ENCODE measurements at places on chromosomes 12 and 14. TPM values are rescaled to one million over a fixed set of nuclear protein-coding genes. Genes with fewer than 3 reads are reported as not detected.
A peak's percentile ranks its signal among the peaks of the same experiment; 100 is the strongest.

DNA sequence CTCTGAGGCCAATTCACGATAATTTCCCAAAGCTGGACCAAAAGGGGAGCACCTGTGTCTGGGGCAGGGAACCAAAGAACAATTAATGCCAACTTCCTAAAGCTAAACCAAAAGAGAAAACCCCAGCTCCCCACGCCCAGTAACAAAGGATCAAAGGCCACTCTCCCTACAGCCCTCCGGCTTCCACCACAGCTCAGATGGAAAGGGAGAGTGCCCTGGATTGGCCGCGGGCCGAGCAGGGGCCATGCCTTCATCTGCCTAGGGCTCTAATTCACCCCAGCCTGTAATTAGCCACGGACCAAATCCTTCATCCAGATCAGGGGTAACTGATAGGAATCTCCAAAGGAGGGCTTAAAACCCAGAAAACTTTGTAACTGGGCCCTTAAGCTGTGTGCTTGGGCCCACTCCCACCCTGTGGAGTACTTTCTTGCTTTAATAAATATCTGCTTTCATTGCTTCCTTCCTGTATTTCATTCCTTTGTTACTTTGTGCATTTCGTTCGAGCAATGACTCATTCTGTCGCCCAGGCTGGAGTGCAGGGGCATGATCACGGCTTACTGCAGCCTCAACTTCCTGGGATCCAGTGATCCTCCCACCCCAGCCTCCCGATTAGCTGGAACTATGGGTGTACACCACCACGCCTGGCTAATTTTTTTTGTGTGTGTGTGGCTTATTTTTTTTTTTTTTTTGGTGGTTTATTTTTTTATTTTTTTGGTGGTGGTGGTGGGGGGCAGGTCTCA is 65.5 kb upstream of the PPP4R3A start:
- DNase-seq, result no peak

- DNase-seq, result no peak
Observed at GRCh38 chr12:14949631-14950030, 11.3 kb upstream of the ERP27 start.

DNA sequence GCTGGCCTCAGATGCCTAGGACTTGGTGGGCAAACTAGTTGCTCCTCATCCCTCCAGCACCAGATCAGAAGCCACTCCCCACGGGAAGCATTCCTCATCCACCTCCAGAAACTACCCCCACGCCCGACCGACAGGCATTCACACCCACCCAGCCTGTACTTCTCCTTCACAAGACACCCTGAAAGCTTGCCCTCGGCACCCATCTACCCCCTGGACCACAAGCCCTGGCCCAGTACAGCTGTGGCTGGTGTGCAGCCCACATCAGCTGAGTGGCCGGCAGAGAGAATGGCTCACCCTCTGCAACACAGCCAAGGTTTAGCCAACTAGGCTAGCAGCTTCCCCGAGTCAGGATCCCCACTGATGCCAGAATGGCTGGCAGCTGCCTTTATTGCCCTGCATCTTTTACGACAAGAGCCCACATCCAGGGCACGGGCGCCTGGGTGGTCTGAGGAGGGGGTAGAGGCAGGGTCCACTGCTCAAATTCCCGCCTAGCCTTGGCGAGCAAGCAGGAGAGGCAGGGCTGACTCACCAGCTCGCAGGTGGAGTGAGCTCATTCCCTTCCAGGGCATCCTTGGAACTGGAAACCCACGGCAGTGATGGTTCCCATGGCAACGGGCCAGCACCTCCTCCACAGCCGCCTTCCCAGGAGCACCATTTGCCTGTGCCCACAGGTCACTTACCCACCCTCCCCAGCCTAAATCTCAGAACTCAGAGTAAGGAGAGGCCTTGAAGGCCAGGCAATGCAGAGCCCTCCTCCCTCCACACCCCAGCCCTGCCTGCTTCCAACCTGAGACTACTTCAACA is 17.1 kb downstream of the ACTN1 start:
- DNase-seq, result no peak

DNA sequence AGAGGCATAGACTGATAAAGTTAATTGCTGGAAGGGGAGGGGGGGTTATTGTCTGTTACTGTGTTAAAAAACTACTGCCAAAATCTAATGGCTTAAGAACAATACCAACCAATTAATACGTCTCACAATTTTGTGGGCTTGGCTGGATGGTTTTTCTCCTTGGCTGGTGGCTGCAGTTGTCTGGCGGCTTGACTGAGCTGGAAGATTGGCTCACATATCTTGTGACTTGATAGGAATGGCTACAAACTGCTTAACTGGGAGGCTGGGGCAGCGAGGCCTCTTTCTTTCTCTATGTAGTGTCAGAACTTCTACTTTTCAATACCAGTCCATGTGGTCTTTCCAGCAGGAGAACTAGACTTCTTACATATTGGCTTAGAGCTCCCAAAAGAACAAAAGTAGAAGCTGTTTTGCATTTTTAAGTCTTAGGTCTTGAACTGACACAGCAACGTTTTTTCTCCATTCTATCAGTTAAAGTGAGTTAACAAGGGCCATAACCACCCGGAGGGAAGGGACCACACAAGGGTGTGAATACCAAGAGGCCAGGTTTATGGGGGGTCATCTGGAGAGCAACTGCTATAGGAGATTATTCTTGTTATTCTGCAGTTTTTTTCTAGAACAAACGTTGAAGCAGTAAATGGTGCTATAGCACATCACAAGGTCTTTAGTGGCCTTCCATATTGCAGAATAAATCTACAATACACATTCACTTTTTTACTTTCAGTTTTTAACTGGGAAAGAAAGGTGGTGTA is 46.9 kb downstream of the ZDHHC17 start:
- no peak for DNase-seq

GRCh38 chr12:77189901-77190416 is 124.6 kb upstream of the E2F7 start:
- DNase-seq, result no peak

DNA sequence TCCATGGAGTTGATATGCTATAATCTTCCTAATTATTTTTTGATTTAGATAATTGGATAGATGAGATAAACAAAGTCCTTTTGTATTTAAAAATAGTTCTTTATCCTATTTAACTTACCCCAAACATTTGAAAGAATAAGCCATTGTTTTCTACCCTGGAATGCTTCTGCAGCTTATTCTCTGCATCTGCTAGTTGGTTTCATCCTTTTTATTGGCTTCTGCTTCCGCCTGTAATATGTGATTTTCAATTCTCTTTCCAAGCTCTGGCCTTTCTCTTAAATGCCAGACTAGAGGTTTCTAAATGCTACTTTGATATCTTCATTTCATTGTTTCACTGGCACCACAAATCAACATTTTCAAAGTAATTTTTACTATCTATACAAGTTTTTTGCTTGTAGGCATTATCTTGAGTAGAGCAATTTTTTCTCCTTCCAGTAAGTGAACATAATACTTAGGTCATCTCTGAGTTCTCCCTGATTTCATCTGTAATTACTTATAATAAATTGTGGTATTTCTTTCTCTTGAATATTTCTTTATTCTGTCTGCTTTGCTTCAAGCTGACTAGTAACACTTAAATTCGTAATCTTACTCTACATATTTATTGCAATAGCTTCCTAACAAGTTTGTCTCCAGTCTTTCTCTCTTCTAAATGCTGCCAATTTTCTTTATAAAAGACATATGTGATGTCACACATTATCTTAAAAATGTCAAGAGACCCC is 958.4 kb downstream of the SLC6A15 start:
- DNase-seq, result no peak

GRCh38 chr12:89672589-89672979 is 36.1 kb downstream of the ATP2B1 start:
- DNase-seq, result no peak

DNA sequence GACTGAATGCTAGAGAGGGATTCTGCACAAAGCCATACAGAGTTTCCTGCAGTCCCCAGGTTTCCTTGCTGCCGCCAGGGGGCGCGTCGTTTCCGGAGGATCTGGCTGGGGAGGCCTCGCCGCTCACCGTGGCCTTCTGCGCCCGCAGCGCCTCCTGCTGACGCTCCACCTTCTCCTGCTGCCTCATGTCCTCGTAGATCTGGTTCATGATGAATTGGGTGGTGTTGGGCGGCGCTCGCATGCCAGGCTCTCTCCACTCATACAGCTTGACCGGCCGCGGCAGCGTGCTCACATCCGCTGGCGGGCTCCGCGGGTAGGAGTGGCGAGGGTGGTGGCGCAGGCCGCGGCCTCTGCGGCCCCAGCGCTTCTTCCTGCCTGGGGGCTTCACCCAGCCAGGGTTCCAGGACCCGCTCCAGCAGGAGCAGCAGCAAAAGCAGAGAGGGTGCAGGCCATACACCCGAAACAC is 987 bp downstream of the CCER1 start:
- peak; percentile 63 for DNase-seq

GRCh38 chr14:77071938-77072388 is 26.1 kb upstream of the CIPC start:
- no peak for DNase-seq

GRCh38 chr12:111936869-111937268 is 76.1 kb downstream of the TMEM116 start:
- no peak for DNase-seq

DNA sequence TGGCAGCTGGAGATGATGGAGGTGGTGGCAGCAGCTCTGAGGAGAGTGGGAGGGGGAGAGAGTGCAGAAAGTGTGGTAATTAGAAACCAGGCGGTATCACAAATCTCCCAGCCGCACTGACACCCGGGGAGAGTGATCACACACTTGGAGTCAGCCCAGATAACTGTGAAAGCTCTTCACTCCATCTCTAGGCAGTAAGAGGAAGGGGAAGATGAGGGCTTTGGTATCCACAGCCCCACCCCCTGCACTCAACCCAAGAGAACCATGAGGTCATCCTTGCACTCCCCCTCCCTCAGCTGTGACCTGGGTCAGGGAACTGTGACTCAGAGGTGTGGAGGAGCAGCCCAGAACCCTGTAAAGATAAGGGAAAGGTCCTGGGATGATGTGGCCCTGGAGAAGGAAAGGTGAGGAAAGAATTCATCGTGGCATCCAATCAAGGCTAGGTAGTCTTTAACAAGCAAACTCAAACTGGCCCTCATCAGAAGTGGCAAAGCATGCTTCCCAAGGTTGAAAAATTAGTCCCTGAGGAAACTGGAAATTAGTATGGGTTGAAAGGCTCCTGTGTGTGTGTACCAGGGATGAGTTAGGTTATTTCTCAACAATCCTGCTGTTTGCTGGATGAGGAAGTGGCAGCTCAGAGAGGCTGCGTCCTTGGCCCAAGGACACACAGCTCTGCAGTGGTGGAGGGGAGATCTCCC is 111.0 kb upstream of the LHX5 start:
- DNase-seq, result no peak

The INSM2 gene
- total RNA-seq, result not detected

- DNase-seq, result no peak
Observed at GRCh38 chr14:22472466-22472865, 116.6 kb downstream of the DAD1 start.

DNA sequence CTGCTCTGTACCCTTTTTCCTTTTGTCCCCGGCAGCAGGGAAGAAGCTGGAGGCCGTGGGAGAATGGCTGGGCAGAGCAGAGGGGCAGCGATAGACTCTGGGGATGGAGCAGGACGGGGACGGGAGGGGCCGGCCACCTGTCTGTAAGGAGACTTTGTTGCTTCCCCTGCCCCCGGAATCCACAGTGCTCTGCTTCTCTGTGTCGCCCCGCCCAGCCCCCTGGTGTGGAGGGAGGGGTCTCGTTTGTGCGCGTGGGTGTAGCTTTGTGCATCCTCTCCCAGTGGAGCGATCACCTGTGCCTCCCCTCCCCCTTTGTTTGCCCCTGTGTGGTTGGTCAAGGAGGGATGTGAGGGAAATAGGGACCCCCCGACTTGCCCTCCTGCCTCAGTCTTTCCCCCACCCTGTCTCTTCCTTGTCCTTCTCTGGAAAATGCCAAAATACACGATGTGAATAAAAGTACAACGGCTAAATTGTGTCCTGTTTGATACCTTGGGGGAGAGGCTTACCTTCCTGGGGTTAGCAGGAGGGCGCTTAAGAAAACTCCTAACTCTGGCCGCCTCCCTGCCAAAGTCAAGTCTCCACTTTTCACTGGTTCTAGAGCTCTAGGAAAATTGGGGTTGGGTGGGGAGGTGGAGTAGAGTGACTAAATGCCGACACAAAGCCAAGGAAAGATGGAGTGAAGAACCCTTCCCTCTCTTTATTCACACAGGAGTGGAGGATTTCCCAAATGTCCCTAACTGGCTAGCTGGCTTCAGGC is 990 bp upstream of the TPI1 start:
- no peak for DNase-seq

GRCh38 chr12:42090899-42091298 is 53.8 kb downstream of the GXYLT1 start:
- no peak for DNase-seq

DNA sequence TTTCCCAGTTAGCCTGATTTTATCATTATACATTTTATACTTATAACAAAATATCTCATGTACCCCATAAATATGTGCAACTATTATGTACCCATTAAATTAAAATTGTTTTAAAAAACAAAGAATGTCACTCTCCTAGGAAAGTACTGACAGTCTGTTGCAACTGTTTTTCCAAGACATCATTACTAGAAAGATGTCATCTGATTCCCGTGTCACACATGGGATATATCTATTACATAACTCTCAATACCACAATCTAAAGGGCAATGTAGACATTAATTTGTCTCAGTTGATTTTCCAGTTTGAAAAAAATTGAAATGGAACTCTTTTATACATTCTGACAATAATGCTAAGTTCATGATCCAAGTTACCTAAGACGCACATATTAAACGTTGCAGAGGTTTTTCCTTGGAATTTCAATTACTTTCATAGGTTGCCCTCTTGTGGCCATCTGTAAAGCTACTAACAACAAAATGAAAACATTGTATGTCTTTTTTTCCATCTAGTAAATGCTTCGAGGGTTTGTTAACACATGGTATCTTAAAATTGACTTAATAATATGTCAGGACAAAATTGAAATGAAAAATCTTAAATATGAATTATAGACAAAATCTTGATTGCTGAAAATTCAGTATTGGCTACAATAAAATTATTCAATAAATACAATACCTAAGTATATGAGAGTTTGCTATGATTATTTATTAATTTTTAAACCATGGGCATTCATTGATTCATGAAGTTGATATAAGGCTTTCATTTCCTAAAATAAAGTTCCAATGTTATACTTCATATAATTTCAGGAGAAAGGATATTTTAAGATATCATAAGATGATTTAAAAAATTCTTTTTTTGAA is 131.6 kb downstream of the PPFIA2 start:
- no peak for DNase-seq

The TMEM30B gene
- total RNA-seq, result 0.30 TPM

DNA sequence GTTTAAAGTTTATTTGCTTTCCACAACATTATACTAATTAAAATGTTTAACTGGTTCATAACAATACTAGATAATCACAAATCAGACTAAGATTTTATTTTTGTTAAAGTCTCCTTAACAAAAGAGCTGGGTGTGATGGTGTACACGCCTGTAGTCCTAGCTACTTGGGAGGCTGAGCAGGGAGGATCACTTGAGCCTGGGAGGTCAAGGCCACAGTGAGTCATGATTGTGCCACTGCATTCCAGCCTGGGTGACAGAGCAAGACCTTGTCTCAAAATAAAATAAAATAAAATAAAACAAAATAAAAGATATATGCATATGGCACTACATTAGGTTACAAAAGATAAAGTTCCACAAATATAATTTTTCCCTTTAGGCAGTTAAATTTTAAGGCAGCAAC is 5.6 kb downstream of the MIS18BP1 start:
- DNase-seq, result no peak

- no peak for DNase-seq
Observed at GRCh38 chr12:17976202-17976601, 113.8 kb downstream of the RERGL start.

- DNase-seq, result no peak
Observed at GRCh38 chr14:95895720-95896119, 19.1 kb downstream of the TUNAR start.

The PRH2 gene
- total RNA-seq, result not detected

The GPRC5A gene
- total RNA-seq, result 1.7 TPM

- no peak for DNase-seq
Observed at GRCh38 chr12:119692997-119693396, 25.1 kb downstream of the PRKAB1 start.

Measured in Right ventricle myocardium inferior (tissue), 1 donor.